NCI-H1694 (cell line): ENCODE measurements at places on chromosomes 7 and 10.

- DNase-seq: no peak
Observed at GRCh38 chr7:131670406-131670805, 114.0 kb upstream of the PODXL start.

GRCh38 chr10:21675157-21675796 lies 141.2 kb downstream of the MLLT10 start:
- peak; percentile 8 for DNase-seq

DNA sequence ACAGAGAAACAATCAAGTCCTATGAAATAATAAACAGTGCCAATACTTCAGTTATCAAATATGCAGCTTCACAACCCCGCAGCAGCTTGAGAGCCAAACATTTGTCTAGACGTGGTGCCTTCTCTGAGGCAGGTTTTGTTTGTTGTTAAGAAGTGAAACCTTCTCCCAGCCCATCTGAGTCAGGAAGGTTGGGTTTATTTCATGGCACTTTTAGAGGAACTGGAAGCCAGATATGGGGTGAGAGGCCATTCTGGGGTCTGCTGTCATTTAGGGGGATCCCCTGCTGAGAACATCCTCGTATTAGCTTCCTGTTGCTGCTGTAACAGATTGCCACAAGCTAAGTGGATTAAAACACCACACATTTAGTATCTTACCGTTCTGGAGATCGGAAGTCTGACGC lies 113.6 kb downstream of the GRK5 start:
- no peak for DNase-seq

GRCh38 chr7:81769891-81770727 lies at the start of gene HGF:
Gene HGF (minus strand): TSS chr7:81770047. CDS start chr7:81769971, 76 bp downstream.
- no peak for DNase-seq

DNA sequence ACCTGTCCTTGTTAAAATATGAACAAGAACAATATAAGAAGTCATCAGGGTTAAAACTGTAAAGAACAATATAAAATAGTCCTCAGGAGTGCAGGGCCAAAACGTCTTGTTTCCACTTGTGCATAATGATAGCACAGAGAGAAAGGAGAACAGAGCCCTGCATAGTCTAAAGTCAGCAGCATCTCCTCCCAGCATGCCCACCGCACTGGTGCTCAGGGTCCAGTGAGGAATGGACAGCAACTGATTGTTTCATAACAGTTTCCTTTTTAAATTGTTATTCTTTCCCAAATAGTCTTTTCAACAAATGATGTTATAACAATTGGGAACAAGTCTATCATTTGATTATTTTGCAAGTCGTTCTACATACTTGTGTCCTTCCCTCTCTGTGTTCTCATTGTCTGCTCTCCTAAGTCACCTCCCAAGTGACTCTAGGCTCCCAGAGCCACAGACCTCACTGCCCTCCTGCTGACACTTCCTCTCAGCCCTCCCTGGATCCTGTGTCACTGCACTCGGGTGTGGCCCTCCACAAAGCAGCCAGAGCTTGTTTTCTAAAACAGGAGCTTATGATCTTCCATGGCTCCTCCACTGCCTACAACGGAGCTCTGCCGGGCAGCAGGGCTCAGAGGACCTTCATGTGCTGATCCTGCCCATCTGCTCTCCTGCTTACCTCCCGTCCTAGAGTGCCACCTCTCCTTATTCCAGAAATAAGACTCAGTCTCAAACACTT lies 27.6 kb downstream of the COBL start:
- DNase-seq: no peak

DNA sequence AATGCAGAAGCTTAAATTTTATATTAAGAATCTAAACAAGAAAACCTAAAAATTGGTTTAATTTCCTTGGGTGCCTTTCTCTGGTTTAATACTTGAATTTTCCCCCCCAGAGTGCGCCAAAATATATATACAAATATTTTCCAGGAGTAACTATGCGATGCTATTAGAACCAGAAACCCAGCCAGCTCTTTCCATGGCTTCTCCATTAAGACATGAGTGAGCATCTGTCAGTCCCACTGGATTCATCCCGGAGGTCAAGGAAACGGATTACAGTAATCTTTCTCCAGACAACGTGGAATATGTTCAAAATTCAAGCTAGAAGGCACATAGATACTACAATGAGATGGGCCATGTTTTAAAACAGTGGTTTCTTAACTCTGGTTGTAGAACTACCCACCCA lies 148.8 kb downstream of the TAX1BP1 start:
- DNase-seq: no peak

DNA sequence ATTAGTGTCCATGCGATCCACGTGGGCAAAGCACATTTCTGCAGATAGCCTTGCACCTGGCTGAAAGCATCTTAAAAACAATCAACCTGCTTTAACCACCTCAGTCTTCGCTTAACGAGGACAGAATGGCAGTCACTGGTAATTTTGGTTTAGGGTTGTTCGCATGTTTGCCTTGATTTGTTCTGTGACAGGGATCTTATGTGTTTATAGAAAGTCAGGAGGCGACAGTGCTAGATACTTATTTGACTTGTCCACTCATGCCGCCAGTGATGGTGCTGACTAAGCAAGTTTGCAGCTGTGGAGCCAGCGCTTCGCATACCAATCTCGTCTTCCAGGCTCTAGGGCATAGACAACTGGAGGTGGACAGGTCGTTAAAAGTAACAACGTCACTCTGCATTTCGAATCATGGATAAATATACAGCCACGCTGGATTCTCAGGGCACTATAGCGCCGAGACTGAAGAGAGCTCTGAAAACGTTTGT lies 1.2 kb upstream of the TMEM243 start:
- DNase-seq: no peak

GRCh38 chr7:99078416-99078815 lies 65.5 kb downstream of the SMURF1 start:
- no peak for DNase-seq

- DNase-seq: no peak
Observed at GRCh38 chr7:28837216-28837615, 120.9 kb downstream of the TRIL start.

DNA sequence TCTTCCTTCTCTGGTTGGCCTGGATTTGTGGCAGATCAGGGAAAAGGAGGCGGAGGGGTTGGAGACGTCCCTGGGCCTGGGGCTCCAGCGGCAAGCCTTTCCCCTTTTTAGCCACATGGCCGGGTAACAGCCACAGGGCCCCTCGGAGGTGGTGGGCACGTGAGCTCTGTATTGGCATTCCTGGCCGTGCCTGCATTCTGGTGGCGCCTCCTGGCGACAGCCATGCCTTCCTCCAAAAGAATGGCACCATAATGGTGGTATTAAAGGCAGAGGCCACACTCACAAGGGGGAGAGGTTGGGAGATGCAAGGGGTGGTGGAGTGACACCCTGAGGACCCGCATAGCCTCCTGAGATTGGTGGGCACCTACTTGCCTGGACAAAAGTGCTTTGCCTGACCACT lies 3.0 kb upstream of the AQP1 start:
- DNase-seq: no peak

DNA sequence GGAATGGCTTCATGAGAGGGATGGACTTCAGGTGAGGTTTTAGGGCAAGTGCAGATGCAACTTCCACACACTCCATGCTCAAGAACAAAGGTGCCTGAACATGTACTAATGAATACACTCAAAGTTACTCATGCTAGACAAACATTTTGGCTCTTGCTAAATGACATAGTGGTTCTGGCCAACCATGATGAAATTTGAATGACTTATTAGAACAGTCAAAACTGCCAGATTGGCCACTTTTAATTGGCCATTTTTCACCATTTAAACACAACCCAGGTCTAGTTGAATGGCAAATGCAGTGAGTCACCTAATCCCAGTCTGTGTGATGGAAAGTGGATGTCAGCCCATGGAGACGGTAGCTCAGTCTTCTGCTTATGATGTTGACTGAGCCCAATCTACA lies 4.9 kb upstream of the PTPRN2 start:
- DNase-seq: no peak

GRCh38 chr10:19616966-19617365 lies 199.3 kb upstream of the PLXDC2 start:
- DNase-seq: no peak

DNA sequence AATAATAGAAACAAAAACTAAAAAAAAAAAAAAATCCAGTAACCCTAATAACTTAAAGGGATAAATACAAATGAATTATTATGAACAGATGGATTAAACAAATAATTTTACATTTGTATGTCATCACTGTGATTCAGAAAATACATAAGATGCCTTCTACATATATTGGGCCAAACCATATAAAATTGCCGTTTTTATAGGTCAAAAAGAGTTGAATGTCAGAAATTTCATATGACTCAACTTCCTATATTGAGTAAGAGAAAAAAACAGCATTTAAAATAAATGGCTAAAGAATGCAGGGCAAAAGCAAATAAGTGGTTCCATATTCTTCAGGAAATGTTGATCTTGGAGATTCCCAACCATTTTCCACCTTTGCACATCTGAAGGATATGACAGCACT lies 9.4 kb downstream of the SLC35B4 start:
- DNase-seq: no peak

- no peak for DNase-seq
Observed at GRCh38 chr10:95122736-95123135, 53.4 kb upstream of the CYP2C8 start.

- DNase-seq: no peak
Observed at GRCh38 chr7:36965625-36966024, 241.3 kb upstream of the AOAH start.
